GM03348 (cell line): ENCODE measurements at places on chromosomes 5 and 9.

DNA sequence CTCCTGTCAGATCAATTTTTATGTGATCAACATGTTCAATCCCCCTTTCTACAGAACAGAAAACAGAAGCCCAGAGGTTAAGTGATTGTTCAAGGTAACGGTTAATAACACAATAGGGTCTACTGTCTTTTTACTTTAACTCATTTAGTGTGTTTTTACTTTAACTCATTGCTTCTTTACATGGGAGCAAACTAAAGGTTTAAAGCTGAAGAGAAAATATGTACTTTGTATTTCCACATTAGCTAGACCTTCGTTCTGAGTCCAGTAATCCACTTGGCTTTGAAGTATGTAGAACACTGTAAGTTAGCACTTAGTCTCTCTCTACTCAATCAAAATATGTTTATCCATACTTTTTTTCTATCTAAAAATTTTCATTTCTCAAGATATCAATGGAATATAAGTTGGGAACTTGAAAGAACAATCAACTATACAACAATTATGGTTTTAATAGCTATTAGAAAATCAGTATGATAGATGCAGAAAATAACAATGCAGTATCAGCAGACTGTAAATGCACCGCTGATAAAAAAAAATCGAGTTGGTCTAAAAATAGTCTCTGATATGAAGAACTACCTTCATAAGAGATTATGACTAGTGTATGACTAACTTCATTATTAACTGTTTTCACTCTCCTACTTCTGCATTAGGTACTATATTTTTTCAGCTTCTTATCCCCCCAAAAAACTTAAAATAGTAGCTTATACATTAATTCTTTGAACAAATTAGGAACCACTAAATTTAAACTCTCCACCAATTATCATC is 20.6 kb downstream of the PGGT1B start:
- no peak for DNase-seq

DNA sequence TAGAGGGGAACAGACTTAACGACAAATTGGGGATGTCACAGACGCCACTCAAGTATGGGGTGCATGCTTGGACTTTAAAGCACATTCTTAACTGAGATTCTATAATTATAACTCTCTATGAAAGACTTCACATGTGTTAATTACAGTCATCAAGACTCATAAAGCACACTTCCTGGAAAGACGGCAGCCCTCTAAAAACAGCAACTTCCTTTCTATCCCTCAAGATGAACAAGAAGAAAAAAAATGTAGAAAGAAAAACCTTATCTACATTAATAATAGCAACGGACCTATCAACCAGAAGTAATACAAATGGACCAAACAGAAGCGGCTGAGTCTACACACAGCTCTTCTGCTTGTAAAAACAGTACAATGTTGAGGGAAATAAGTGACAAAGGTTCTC is 21.2 kb downstream of the GNAQ start:
- no peak for DNase-seq

GRCh38 chr5:157748760-157749461 is 5.4 kb downstream of the LSM11 start:
- peak; percentile 86 for DNase-seq

DNA sequence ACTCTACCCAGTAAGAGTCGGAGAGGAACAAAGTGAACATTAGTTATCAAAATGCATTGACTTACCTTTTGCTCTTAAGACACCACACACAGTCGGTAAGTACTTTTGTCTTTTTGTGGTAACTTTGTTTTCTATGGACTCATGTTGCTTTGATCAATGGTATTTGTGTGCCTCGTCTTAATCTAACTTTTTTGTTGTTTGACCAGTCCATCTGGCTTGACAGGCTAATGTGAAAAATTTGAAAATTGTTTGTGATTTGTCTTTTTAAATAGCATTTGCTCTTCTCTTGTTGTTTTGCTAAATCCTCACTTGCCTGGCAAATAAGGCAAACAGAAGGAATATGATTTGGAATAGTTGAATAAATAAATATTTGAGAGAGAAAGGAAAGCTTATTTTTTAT is 71.4 kb upstream of the CHD1 start:
- no peak for DNase-seq

- DNase-seq: no peak
Observed at GRCh38 chr9:37390759-37391158, 31.7 kb upstream of the GRHPR start.

DNA sequence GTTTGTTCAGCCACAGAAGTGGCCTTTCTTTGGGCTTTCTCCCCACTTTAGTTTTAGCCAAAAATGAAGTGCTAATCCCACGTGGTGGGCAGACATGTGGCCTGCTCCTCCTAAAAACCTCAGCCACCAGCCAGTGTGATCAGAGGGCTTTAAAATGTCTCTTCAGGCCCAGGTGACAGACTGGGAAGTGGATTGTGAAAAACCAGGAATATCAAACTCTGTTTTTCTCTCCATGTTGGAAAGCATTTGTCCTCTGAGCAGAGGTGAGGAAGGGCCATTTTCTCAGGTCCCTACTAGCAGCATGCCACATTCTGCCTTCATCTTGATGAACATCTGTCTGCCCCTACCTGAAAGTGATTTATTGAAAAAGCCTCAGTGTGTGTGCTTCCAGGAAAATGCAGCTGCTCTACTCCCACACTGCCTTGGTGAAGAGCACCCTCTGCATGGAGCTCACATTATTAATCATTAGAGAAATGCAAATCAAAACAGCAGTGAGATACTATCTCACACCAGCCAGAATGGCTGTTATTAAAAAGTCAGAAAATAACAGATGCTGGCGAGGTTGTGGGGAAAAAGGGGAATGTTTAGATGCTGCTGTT is 181.2 kb upstream of the DMAC1 start:
- no peak for DNase-seq

DNA sequence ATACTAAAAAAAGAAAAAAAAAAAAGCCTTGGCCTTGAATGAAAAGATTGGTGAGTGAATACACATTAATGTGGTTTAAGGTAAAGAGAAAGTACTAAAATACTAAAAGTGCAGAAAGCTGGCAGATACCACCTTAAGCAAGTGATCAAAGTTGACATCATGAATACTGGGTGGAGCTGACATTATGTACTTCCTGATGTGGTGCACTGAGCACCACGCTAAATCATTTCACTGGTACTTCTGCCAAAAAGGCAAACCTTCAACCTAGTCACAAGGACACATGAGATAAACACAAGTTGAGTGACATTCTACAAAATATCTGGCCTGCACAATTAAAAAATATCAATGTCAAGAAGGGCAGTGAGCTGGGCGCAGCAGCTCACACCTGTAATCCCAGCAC is 33.8 kb upstream of the PANK3 start:
- DNase-seq: no peak

DNA sequence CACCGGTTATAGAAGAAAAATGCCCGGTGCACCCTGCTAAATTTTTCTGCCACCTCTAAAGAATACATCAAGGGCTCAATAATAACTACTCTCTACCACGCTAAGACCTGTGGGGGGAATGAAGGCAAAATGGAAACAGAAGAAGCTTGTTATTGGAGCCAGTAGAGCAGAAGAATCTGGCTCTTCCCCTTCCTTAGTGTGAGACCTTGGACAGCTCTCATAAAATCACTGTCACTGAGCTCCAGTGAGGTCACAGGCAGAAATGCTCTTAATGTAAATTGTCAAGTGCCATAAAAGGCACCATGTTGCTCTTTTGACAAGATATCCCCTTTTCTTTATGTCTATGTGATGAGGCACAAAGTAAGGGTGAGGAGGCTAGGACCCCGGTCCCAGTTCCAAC is 74.4 kb downstream of the ASTN2 start:
- DNase-seq: no peak

DNA sequence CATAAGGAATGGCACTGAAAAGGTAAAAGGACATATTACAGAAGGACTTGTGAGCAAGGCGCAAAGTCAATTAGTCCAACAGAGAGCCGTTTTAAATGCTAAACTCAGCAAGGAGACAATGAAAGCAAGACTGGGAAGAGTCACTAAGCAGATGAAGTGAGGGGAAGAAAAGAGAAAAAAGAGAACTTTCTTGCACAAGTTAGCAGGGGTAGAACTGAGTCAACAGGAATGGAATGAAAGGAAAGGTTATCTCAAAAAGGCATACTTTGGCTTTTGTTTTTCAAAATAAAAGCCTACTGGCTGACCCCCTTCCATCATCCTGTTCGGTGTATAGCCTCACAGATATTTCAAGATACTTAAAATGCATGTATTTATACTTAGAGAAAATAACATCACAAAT is 75.0 kb downstream of the NR6A1 start:
- DNase-seq: peak; percentile 39

GRCh38 chr5:53907827-53908226 is 347.4 kb downstream of the NDUFS4 start:
- no peak for DNase-seq

- DNase-seq: no peak
Observed at GRCh38 chr9:111078391-111079038, 40.2 kb upstream of the LPAR1 start.

GRCh38 chr5:43647789-43648188 is 44.8 kb downstream of the NNT start:
- DNase-seq: no peak

- no peak for DNase-seq
Observed at GRCh38 chr9:106677830-106678229, 185.1 kb upstream of the ZNF462 start.

DNA sequence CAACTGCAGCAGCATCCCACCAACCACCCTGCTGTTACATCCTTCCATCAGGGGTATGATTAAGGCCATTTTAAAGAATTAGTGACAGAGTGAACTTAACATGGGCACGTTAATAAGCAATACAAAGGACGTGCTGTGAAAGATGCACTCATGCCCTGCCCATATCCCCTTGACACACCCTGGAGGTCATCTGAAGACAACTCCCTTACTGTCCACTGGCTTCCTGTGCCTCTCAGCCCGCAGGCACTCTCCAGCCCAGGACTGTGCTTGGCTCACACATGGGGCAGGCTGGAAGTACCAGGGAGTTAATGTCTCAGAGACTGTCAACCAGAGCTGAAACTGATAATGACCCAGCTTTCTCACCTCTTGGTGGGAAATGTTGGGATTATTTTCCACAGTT is 81.8 kb downstream of the TRIM36 start:
- no peak for DNase-seq

- no peak for DNase-seq
Observed at GRCh38 chr9:91303741-91304415, 57.8 kb downstream of the AUH start.

- no peak for DNase-seq
Observed at GRCh38 chr5:54098267-54098666, 212.1 kb downstream of the ARL15 start.

DNA sequence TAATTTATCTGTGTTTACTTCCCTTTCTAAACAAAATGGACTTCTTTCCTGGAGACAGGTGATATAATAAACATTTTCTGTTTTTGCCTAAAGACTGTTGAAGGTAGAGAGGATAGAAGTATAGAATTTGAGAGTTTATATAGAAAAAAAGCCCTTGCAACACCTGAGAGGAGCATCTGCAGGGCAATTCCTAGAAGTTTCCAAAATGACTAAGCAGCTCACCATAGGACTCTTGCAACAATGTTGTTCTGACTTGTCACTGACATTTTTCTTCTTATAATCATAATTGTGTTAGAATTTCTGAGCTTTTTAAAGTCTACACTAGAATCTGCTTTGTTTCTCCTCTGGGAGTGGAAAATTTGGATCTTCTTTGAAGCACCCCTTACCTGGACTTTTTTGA is 216.8 kb downstream of the TUSC1 start:
- no peak for DNase-seq

DNA sequence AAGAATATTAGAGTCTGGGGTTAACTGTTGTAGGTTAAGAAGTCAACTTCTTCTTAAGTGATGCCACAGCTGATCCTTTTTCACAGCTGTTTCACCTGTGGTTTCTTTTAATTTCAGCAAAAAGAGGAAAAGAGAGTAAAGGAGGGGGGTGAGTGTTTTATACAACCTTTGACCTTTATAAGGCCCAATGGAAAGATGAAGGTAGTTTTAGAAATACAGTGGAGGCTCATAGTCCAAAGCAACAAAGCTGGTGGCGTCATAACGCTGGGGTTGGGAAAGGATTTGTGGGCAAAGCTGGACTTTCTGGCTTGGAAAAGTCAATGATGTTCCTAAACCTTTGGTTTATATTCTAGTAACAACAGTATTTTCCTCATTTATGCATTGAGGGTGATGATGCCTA is 49.5 kb downstream of the RCL1 start:
- no peak for DNase-seq

GRCh38 chr9:13948037-13948436 is 365.9 kb downstream of the NFIB start:
- no peak for DNase-seq

- no peak for DNase-seq
Observed at GRCh38 chr5:67233075-67233474, 36.5 kb upstream of the CD180 start.

GRCh38 chr9:78115073-78115472 is 83.5 kb upstream of the GNAQ start:
- DNase-seq: no peak

GRCh38 chr5:132176987-132177386 is 50.7 kb downstream of the P4HA2 start:
- DNase-seq: no peak

- DNase-seq: no peak
Observed at GRCh38 chr9:109369285-109369684, 48.4 kb upstream of the EPB41L4B start.

GRCh38 chr5:119274767-119275130 is 81.1 kb upstream of the TNFAIP8 start:
- peak; percentile 54 for DNase-seq

GRCh38 chr9:16870596-16871335 is at the start of gene BNC2:
TSS of gene BNC2 (minus strand) at chr9:16870670. CDS start at chr9:16870648, 22 bp downstream.
- peak; percentile 84 for DNase-seq

GRCh38 chr9:33297432-33297831 is 7.1 kb downstream of the NFX1 start:
- DNase-seq: no peak

- peak; percentile 30 for DNase-seq
Observed at GRCh38 chr5:72587661-72588308, 80.6 kb upstream of the ZNF366 start.

GRCh38 chr5:167804512-167805220 is 486.8 kb upstream of the WWC1 start:
- DNase-seq: no peak

- no peak for DNase-seq
Observed at GRCh38 chr5:137648361-137648760, 87.5 kb downstream of the KLHL3 start.

DNA sequence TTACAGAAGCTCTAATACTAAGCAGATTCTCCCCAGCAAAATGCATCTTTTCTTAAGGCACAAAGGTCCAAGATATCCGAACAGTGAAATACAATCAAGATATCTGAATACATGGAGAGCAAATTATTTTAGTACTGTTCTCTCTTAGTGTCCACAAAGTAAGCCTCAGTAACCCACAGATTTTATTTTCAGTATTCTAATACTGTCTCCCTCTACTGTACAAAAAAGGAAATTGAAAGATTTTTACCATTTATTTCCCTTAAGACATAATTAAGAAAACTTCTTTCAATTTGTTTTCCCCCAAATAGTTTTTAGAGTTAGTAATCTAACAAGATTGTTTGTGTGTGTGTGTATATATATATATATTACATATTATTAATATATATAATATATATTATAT is 24.7 kb upstream of the NOL6 start:
- DNase-seq: peak; percentile 3

- no peak for DNase-seq
Observed at GRCh38 chr5:9201011-9201410, 344.9 kb downstream of the SEMA5A start.
